ENCODE measurements at places on chromosomes 4 and X. TPM values are rescaled to one million over a fixed set of nuclear protein-coding genes. Genes with fewer than 3 reads are reported as not detected.

GRCh38 chrX:17390419-17390850, 15.4 kb downstream of the NHS start:
- ATAC-seq, result no peak

DNA sequence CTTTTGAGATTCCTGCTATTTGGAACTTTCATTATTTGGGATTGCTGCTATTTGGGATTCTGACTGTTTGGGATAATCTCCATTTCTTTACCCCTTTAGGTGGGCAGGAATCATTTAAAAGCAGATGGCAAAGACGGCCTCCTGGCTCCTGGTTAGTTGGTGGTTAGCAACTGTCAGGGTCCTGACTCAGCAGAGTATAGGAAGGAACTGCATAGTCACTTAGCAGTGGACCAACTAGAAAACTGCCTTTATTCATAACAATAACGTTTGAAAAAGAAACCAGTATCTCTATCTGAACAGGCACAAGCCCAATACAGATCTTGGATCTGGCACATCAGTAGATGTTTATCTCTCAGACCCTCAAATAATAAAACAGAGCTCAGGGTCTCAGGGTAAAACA, 469.7 kb upstream of the FGF16 start:
- ATAC-seq, result no peak

ZAR1 gene
- not detected for total RNA-seq

GRCh38 chr4:181150191-181150590, 1093.0 kb upstream of the TENM3 start:
- ATAC-seq, result no peak

DNA sequence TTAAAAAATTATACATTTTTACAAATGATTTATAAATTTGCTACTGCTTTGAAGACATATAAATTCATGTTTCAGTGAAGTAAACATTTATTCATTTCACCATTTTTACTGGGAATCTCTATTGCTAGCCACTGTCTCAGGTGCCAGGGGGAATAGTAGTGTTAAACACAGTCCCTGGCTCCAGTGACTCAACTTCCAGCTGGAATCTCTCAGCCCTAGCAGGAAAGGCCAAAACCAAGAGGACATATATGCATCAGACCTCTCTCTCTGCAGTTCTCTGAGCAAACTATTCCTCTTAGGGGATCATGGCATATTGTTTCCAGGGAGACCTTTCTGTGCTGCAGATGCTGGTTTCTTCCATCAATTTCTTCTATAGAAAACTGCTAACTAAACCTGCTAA, 1009.0 kb upstream of the LCORL start:
- no peak for ATAC-seq

Measured in esophagus mucosa (tissue), 1 donor.